Activated naive CD4-positive, alpha-beta T cell treated with Interleukin-2 at 50 U/mL for 16 hours (primary cell): ENCODE measurements at places on chromosomes 12 and 14.
A peak's percentile ranks its signal among the peaks of the same experiment; 100 is the strongest.

DNA sequence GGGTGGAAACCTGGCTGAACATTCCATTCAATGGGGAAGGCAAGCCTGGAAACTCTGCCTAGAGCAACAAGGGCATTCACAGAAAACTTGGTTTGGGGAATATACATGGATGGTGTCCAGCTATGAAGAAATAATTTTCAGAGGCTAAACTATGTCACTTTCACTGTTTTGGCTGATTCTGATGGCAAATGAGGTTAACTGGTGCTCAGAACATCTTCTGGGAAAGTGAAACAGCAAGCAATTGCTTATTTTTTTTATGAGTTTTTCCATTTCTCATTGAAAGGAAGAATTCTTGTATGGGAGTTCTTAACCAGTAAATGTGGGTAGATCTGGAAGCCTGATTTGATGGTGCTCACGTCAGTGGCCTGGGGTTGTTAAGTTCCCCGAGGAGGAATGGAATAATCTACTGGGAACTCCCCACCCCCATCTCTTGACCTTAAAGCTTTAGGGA lies 132.8 kb upstream of the BTG1 start:
- DNase-seq, result no peak

DNA sequence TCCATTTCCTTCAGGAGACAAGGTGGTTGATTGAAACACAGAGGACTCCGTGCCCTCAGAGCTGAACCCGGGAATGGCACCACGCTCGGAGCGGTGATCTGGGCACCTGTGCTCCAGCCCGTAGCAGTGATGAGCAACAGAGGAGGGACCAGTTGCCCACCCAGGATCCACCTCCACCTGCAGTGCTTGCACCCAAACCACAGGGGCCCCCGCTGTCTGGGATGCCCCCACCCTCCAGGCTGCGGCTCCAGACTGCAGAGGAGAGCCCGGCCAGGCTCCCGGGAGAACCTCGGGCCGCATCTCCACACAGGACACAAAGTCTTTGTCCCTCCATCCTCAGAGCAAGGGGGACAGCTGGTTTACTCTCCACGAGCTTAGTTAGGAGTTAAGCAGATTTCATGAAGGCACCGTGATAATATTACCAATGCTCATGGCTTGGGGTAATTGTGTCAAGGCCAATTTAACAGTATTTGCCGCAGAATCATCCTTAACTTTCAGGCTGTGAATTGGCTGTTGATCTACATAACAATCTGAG lies 100.6 kb downstream of the TNFAIP2 start:
- DNase-seq, result no peak

DNA sequence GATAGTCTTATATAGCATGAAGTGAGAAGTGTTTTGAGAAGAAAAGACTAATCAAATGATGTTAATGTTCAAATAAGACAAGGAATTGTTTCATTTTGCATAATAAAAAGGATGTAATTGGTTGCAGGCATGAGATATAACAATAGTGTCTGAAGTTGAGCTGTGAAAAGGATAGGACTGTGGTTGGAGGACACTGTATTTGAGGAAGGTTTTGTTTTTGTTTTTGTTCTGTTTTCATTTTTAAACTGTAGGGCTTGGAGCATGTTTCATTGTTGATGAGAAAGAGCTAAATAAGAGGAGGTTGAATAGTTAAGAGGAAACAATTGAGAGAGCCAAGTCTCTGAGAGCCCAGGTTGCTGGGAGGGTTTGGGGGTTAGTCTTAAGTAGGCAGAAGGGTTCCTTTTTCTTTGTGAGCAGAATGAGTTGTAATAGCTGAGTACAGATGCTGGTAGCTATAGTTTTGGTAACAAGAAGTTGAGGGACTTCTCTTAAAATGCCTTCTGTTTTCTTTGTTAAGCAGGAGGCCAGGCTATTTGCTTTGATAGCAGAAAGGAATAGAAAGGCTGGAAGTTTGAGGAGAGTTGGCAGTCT lies 58.4 kb downstream of the CCDC91 start:
- DNase-seq, result no peak

DNA sequence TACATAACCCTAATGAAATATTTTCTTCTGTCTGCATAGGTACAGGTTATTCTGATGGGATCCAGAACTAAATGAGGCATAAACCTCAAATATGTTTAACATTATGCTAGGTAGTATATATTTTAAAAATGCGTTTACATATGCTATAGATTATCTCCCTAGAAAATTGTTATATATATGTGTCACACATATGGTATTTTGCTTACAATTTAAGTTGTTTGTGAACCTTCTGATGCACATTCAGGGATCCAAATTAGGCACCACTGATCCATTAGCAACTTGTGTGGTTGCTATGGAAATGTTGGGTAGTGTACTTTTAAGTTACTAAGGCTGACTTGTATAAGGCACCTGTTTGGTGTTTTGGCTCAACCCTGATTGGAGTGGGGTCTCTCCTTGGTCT lies 456.7 kb downstream of the AEBP2 start:
- DNase-seq, result no peak

GRCh38 chr12:104701756-104702155 lies 245.0 kb downstream of the CHST11 start:
- no peak for DNase-seq

DNA sequence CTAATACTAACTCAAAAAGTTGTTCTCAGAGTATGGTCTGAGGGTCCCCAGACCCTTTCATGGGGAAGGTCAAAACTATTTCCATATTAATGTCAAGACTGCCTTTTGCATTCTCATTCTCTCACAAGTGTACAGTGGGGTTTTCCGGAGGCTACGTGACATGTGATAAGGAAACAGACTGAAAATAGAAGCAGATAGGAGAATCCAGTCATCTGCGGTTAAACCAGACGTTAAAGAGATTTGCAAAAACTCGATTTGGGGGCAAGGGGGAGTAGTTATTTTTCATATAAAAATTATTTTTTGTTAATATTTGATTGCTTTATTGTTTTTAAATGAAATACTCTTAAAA lies 1.0 kb upstream of the NAP1L1 start:
- DNase-seq, result peak; percentile 45

- no peak for DNase-seq
These were observed 27.9 kb downstream of the SIX1 start for GRCh38 chr14:60621386-60621785.

DNA sequence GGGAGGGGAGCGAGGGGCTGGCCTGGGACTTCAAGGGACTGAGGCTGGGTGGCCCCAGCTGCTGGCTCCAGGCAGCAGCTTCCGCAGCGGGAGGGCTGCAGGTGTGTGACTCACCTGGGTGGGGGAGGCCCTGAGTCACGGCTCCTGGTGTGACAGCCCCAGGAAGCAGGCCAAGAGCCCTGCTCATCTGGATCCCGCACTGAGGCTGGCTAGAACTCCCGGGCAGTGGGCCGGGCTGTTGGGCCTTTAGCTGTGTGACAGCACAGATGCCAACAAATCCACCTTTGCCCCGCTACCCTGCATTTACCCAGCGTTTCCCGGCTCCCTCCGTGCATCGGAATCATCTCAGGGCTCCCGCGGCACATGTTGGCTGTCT lies 180.0 kb upstream of the PRMT8 start:
- no peak for DNase-seq

- no peak for DNase-seq
These were observed 36.3 kb downstream of the RIN3 start for GRCh38 chr14:92549859-92550230.

GRCh38 chr12:109151457-109151856 lies 35.1 kb downstream of the ACACB start:
- DNase-seq, result no peak

DNA sequence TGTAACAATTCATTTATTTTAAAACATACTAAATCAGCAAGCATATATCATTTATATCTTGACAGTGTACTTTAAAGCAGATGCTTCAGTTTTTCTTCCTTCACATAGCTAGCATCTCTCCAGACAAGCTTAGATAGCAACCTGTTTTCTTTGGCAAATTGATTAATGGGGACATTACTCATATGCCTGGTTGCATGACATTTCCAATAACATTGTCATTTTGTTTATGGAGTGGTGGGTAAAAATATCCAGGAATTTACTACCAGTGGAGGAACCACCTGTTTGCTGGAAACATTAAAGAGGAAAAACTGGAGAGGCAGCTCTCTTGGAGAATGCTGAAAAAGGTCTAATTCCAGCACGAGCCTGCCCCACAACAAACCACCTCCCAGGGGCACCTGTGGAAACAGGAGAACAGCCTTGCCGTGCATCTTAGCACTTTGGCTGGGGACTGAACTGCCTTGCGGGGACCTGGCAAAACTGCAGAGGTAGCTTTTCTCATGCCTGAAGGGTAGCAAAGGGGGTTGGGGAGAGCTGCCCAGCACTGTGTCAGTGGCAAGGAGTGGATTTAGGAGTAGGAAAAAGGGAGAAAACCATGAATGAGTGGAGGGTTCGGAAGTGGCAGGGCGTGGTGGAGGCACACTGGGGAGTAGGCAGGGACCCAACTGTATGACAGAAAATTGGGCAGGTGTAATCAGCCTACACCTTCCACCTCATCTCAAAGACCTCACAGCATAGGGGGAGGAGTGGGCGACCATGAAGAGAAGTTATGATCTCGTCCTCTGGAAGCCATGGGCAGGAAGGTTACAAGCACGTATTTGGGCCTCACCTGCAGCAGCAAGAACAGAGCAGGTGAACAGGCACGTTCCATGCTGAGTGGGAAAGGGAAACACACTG lies 11.7 kb upstream of the CREBL2 start:
- no peak for DNase-seq

- no peak for DNase-seq
These were observed 5.1 kb downstream of the AHNAK2 start for GRCh38 chr14:104973135-104973384.

GRCh38 chr12:30794591-30795409 lies 40.0 kb upstream of the CAPRIN2 start:
- peak; percentile 6 for DNase-seq

DNA sequence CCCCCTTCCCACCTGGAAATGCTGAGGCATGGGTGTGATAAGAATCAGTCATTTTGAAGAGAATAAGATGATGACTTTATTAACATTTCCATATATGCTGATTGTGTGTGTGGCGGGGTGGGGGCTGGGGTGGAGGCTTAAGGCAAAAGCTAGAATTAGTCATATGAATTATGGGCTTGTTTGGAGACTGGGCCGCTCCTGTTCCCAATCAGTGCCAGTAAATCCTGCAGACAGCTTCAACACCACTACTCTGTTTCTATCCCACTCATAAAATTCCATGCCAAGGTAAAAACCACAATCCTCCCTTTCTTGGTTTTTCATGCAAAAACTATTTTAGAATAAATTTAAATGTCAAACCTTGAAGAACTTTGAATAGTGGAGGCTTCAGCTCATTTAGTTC lies 29.9 kb upstream of the SLC38A2 start:
- no peak for DNase-seq

- DNase-seq, result no peak
These were observed 8.0 kb downstream of the CACNA2D4 start for GRCh38 chr12:1910468-1910867.

DNA sequence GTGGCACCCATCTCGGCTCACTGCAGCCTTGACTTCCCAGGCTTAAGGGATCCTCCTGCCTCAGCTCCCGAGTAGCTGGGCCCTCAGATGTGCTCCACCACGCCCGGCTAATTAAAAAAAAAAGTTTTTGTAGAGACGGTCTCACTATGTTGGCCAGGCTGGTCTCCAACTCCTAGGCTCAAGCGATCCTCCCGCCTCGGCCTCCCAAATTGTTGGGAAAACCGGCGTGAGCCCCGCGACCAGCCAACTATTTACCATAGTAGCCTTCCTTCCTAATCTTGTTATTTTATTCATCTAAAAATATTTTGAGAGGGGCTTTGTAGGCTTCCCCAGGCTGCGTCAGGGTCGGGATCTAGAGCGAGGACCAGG lies 25.4 kb upstream of the YY1 start:
- DNase-seq, result no peak

- no peak for DNase-seq
These were observed 1.8 kb downstream of the PRORP start for GRCh38 chr14:35124127-35124526.

GRCh38 chr14:96194657-96195431 lies 9.8 kb upstream of the BDKRB2 start:
- no peak for DNase-seq

GRCh38 chr14:73125169-73125588 lies 11.1 kb upstream of the PSEN1 start:
- no peak for DNase-seq

GRCh38 chr12:94898388-94898787 lies 105.1 kb downstream of the NDUFA12 start:
- no peak for DNase-seq

GRCh38 chr12:132346471-132347175 lies 17.2 kb upstream of the GALNT9 start:
- DNase-seq, result no peak

GRCh38 chr12:10191865-10192264 lies 13.0 kb downstream of the TMEM52B start:
- no peak for DNase-seq

- no peak for DNase-seq
These were observed 267.6 kb upstream of the SFSWAP start for GRCh38 chr12:131443019-131444000.

GRCh38 chr14:50860478-50861086 lies 11.3 kb upstream of the ABHD12B start:
- DNase-seq, result peak; percentile 89

DNA sequence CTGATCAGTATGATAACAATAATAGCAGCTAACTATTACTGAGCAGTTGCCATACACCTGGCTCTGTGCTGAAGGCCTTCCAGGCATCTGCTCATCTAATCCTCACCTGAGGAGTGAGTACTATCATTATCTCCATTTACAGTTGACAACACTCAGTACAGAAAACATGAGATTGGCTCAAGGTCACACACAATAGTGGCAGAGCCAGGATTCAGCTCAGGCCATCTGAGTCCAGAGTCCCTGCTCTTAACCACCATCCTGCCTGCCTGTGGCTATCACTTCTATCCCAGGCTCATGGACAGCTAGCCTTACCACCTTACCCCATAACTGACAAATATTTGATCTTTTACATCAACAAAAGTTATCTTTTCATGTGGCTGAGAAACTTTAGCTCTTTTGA lies 155.5 kb downstream of the PPM1H start:
- no peak for DNase-seq

DNA sequence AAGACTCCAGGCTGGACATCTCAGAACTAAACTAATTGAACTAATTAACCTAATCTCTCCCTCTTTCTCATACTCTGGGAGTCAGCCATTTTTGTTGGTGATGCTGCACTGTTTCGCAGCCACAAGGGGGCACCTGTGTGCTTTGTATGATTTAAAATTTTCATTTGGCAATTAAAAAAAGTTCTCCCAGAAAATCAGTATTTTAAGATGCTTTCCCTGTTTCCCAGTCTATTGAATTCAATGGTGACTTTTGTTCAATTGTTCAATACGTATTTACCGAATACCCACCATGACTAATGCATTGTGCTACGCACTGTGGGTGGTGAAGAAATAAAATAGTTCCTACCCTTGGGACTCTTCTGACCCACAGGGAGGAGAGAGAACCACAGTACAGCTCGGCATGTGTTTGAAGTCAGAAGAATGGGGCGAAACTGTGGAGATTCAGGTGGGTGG lies 63.7 kb downstream of the ZNF664 start:
- DNase-seq, result peak; percentile 42

- peak; percentile 76 for DNase-seq
These were observed 178.5 kb upstream of the OR4E1 start for GRCh38 chr14:21852061-21852664.

DNA sequence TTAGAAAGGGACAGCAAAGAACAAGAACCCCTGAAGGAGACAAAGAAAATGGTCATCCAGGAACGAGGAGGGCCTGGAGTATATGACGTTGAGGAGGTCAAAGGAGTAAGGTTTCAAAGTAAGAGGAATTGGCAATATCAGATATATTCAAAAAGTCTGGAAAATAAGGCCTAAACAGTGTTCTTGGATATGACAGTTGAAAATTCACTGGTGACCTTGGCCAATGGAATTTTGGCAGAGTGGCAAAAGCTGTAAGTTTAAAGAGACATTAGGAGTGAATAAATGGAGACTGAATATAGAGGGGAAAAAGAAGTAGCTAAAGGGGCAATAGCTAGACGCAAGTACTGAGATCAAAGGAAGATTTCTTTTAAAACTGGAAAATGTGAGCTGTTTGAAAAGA lies 4.1 kb upstream of the ACTN1 start:
- DNase-seq, result no peak
